Progenitor cell of endocrine pancreas (in vitro differentiated cells): ENCODE measurements at places on chromosomes 7 and 10.

DNA sequence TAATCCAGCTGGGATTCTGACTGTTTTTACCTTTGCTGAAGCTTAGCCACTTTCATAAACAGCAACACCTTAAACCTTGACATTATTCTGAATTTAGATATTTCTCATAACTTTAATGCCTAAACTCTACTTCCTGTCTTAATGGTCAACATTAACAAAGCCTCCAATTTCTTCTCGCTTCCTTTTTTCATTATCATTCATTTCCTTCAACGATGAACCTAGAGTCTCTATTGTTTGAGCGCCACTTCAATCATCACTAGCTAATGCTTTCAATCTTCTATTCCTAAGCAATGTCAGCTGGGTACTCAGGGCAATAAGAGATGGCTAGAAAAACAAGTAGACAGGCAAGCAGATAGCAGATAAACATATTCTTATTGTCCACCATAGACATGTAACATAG, 96.6 kb upstream of the TMEM196 start:
- no peak for DNase-seq

DNA sequence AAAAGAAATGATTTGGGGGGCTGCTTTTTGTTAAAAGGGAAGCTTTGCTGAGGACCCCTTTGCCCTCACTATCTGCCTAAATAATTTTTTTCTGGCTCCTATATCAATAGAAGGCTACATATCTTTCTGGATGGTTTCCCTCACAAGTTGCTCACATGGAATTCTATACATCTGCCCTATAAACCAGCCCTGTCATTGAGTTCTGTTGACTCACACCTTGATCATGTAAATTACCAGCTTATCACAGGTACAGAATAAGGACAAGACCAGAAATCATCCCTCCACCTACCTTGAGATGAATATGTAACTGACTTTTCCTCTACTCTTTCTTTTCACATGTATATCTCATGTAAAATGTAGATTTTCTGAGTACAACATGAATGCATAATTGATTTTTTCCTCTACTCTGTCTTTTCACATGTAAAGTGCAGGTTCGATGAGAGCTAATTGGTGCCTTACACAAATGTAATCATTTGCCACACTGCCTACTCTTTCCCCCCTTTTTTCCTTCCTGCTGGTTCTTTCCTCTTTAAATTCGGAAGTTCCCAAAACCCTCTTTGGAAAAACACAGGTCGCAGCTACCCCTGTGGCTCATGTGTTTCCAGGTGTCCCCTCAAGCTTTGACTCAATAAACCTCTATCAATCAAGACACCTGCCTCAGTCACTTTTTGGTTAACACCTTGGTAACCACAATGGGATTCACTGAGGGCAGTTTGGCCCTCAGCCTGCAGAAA, 12.5 kb downstream of the CYP3A43 start:
- DNase-seq = no peak

DNA sequence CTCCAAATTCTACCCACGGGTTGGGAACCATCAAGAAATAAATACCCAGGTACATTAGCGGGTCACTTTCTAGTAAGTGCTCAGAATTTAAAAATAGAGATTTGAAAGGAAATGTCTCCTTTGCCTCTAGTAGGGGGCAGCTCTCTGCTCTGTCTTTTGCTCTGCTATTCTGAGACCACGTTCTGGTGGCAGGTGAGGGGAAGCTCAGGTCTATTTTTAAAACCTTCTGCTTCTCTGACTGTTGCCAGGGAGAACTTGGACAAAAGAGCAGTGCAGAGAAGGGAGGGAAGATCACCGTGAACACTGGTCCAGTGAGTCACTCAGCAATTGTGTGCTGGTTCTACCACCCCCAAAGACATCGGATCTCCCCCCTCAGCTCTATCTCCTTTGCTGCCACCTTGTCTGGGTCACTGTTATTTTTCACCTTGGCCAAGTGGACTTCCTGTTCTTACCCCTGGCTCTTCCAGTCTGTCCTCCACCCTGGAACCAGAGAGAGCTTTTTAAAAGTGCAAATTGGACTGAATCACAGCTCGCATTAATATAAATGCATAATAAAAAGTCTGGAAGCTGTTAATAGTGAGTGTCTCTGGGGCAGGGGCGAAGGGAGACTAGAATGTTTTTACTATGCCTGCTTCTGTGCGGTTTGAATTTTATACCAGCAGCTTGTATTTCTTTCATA, 72.4 kb upstream of the LOXL4 start:
- DNase-seq = no peak

DNA sequence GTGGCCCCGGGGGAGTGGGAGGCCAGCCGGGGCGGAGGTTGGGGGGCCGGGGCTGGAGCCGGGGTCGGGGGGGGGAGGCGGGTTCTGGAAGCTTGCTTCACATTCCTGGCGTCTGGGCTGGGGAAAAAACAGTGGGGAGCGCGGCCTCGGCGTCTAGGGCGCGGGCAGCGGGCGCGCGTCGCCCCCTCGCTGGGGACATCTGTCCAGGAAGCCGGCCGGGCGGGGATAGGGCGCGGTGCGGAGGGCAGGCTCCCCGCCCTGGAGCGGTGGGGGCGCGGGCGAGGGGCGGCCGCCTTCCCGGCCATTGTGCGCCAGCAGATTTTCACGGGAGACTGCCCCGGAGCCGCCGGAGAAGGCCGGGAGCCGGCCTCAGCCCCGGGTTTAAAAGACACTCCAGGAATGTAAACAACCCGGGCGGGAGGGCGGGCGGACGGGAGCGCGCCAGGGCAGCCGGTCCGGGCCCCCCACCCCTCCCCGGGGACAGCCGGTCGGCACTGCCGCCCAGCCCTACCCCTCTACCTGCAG, 1.4 kb downstream of the ZMIZ1 start:
- peak; percentile 23 for DNase-seq

GRCh38 chr10:127908959-127909267, 2.0 kb downstream of the PTPRE start:
- DNase-seq = no peak

- no peak for DNase-seq
These were observed 97.8 kb downstream of the ABCC2 start for GRCh38 chr10:99880080-99880835.

GRCh38 chr10:90856261-90856660, 1.6 kb downstream of the HTR7 start:
- no peak for DNase-seq

GRCh38 chr10:3261921-3262320, 89.3 kb upstream of the PITRM1 start:
- DNase-seq = no peak

DNA sequence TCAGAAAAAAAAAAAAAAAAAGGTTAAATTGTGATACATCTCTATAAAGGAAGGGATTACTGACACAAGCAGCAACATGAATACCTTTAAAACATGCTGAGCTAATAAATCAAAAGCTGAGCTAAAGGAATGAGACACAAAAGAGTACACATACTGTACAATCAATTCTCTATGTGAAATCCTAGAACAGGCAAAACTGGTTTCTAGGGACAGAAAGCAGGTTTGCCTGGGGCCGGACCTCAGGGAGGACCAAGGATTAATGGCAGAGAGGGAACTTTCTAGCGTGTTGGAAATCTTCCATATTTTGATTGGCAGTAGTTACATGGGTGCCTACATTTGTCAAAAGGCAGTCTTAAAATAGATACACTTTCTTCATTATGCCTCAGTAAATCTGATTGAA, 52.5 kb downstream of the KLRG2 start:
- DNase-seq = no peak

- DNase-seq = no peak
These were observed 25.9 kb downstream of the KCNMA1 start for GRCh38 chr10:77611670-77612069.

DNA sequence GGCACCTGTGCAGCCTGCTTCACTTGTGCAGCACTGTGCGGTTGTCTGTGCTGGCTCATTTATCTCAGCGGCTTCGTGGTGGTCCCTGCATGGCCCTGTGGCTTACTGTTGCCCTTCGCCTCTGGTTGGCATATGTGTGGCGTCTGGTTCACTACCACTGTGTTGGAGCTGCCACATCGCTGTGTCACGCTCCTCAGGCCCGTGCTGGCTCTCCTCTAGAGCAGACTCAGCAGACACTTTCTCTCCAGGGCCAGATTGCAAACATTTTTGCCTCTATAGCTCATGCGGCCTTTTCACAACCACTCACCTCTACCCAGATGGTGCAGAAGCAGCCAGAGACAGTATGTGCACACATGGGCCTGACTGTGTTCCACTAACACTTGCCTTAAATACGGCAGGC, 37.9 kb downstream of the PPP2R2D start:
- DNase-seq = no peak

DNA sequence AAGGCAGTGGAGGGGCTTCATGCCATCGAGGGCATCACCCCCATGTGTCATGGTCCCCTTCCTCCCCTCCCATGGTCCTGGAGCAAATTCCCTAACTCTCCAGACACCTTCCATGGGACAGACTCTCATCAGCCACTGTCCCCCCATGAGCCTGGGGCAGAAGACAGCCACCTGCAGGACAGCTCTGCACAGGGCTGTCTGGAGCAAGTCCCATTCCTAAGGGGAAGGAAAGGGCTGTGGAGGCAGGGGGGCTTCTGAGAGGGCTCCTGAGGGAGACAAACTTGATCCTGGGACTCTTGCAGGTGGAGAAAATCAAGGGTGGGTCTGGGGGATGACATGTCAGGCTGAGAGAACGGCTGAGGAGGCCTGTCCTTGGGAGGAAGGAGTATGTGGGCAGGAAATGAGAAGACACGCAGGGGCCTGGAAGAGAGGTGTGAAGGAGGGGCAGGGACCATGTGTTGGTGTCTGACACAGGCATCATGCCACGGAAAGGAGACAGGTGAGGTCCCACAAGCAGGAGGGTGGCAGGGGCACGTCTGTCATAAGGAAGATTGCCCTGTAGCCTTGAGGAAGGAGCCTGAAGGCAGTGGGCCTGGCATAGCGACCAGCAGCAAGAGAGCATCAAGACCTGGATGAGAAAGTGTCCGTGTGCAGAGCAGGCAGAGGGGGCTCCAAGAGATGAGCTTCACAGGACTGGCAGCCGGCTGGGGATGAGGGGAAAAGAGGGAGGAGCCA, 14.4 kb upstream of the GDF10 start:
- no peak for DNase-seq

GRCh38 chr10:35056133-35056532, 34.0 kb downstream of the CUL2 start:
- DNase-seq = no peak

DNA sequence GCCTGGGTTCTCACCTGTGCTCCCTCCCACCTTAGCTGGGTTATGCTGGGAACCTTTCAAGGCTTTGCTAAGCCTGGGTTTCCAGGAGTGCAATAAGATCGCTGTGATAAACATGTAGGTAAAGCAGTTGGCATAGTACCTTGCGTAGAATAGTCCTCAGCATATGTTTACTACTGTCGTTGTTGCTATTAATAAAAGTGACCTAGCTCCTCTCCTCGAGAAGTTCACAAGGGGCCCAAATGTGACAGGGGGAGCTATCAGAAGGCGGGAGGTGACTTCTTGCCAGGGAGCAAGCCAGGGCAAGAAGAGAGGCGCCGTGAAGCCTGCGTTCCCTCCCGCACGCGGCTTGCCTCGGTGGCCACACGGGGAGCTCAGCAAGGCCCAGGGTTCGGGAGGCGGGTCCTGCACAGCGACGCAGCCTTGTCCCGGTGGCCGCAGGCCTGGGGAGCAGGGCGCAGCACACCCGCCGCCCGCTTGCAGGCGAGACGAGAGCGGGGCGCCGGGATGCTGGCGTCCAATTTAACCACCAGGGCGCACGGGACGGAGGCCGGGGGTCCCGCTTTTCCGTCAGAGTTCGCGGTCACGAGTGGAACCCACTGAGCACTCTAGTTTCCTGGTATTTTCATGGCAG, 106.2 kb downstream of the SNX10 start:
- peak; percentile 32 for DNase-seq

GRCh38 chr10:129727495-129727894, 236.6 kb downstream of the EBF3 start:
- DNase-seq = no peak

DNA sequence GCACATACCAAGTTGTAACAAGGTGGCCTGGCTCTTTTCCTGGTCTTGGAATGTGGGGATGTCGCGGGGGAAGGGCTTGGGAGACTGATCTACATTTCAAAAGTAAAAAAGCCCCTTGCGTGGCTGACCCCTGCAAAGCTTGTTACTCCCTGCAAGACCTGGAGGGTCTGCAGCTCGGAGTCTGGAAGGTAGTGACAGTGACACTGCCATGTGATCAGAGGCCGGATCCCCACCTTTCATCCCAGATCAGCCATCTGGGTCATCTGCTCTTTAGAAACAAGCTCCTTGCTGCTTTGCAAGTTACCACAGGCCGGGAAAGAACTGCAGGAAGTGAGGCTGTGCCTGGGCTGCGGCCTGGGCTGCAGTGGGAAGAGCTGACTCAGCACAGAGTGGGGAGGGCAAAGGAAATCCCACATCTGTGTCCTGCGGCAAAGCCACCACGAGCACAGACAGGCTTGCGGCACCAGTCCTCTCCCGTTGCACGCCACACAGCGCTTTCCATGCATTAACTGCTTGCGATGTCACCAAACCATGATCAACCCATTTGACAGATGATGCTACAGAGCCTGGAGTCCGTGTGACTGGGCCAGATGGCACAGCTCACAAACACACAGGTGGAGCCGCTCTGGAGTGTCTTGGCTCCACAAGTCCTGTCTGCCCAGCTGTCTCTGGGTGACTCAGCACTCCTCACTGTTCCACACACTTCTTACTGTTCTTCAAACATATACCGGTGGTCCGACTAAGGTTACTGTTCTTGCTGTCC, 97.7 kb downstream of the SH3PXD2A start:
- DNase-seq = no peak

GRCh38 chr7:92333866-92334265, 88.1 kb downstream of the ANKIB1 start:
- no peak for DNase-seq

- no peak for DNase-seq
These were observed 54.4 kb downstream of the EBF3 start for GRCh38 chr10:129909531-129910256.

DNA sequence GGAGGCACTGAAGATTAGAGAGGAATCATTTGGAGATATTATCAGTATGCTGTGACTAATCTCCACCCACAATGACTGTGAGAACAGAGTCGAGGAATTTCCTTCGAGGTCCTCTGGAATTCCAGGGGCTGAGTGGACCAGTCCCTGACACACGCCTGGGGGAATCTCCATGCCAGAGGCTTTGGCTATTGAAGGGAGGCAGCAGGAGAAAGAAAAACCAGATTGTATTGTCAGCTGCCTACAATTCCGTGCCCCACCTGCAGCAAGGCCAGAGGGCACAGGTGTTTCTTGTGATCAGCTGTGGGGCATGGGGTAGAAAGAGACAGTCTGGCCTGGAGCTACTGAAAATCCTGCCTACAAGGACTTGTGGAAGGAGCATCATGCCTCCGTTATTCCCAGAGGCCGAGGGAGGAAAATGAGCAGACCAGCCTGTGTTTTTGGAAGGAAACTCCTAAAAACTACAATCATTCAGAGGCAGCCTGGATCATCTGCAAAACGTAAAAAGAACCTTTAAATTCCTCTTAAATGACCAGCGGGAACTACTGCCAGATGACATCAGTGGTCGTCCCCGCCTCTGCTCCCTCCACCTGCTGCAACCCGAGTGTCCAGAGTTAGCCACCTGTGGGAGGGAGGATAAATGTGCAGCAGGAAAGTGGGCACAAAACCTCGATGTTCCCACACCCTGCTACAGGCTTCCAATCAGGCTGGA, 25.4 kb upstream of the ANK3 start:
- no peak for DNase-seq

GRCh38 chr10:113390896-113391295, 162.0 kb upstream of the HABP2 start:
- DNase-seq = no peak
